ENCODE measurements at places on chromosomes 13 and 19. TPM values are rescaled to one million over a fixed set of nuclear protein-coding genes. Genes with fewer than 3 reads are reported as not detected.

APLP1 gene
- polyA plus RNA-seq: 12.5 TPM

ERVK3-1 gene
- 25.0 TPM for polyA plus RNA-seq

- DNase-seq: no peak
- no peaks in the 10 kb centered on the region for H3K36me3 ChIP-seq
- H3K27me3 ChIP-seq: peaks cover 12% of the 10 kb centered on the region
- H3K27ac ChIP-seq: no peak overlapping the region
Observed at GRCh38 chr13:26932465-26932864, 171.9 kb upstream of the GPR12 start.

- no peaks in the 10 kb centered on the region for H3K36me3 ChIP-seq
- peaks cover 28% of the 10 kb centered on the region for H3K4me1 ChIP-seq
- H3K4me3 ChIP-seq: peak overlapping the region; percentile 99
- DNase-seq: no peak
- H3K27ac ChIP-seq: peak overlapping the region; percentile 83
Observed at GRCh38 chr19:3184847-3185460, 776 bp upstream of the NCLN start.

GRCh38 chr13:32624441-32624840 lies 38.2 kb downstream of the PDS5B start:
- no peaks in the 10 kb centered on the region for H3K36me3 ChIP-seq
- H3K27ac ChIP-seq: no peak overlapping the region
- DNase-seq: no peak
- H3K4me1 ChIP-seq: peaks cover 39% of the 10 kb centered on the region
